ENCODE measurements at places on chromosomes 16 and 17.

DNA sequence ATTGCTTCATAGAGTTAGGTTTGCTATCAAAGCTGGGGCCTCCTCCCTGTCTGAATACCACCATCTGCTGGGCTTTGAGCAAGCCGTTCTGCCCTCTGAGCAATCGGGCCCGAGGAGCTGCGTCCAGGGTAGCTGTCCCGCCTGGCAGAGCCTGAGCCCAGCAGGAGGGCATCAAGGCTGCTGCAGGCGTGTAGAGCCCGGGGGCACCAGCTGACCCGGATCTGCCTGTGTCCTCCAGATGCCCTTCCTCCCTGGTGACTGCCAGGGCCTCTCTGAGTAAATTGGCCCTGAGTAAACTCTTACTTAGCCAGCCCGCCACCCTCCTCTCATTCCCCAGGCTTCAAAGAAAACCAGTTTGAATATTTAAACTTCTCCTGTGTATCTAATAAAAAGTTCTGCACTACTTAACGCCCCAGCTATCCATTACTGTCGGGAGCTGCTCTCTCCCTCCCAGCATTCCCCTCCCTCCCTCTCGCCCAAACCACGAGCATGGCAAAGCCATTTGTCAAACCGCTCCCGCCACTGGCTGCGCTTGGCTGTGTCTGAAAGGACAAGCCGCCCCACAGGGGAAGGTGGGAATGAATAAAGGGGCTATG is 16.4 kb downstream of the CDK5RAP3 start:
- no peak for DNase-seq

GRCh38 chr17:66655861-66656260 is 179.1 kb upstream of the CACNG5 start:
- DNase-seq = no peak

GRCh38 chr16:30902029-30902972 is 5.9 kb downstream of the CTF1 start:
- DNase-seq = no peak

DNA sequence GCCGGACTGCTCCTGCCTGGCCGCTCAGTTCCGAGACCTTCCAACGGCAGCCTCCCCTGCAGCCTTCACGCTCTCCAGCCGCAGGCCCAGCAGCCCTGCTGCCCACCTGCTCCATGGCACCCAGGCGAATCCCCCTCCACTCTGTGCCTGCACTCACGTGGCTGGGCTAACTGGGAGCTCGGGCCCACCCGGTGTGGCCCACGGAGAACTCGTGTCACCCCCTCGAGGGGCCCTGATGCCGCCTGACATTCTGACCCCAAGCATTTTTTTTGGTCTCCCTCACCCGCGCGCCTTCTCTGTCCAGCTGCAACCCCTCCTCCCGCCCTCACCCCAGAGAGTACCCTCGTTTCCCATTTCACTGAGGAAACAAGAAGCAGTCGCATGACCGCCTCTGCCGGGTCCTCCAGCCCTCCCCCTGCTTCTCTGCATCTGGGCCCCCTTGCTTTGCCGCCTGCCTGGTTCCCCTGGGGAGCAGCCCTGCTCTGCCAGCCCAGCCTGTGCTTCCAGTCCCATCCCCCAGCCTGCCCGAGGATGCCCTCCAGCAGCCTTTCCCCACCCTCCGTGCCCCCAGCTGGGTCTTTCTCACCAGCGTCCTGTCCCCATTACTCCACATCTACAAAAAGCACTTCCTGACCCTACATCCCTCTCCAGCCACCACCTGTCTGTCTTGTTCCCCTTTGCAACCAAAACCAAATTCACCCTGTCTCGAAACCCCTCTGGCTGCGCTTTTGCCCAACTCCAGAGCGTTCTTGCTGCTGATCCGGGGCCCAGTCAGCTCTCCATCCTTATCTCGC is 146.4 kb upstream of the CHMP6 start:
- DNase-seq = no peak

DNA sequence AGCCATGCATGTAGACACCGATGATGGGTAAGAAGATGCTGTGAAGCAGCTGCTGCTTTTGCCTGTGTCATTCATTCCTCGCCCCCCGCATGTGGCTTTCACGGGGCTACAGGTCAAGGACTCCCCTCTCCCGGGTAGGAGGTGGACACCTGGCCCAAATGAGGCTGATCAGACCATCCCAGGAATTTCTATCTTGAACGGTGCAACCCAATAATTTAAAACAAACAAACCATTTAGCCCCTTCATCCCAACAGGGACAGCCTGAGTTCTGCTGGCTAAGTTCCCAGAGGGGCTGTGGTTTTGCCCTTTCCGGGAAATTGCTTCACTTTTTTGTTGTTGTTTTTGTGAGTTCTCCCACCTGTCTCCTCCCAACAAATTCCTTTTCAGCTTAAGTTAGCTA is 137.7 kb upstream of the CDH5 start:
- DNase-seq = no peak

- DNase-seq = no peak
Observed at GRCh38 chr17:16493531-16494046, 1.6 kb upstream of the LRRC75A start.

DNA sequence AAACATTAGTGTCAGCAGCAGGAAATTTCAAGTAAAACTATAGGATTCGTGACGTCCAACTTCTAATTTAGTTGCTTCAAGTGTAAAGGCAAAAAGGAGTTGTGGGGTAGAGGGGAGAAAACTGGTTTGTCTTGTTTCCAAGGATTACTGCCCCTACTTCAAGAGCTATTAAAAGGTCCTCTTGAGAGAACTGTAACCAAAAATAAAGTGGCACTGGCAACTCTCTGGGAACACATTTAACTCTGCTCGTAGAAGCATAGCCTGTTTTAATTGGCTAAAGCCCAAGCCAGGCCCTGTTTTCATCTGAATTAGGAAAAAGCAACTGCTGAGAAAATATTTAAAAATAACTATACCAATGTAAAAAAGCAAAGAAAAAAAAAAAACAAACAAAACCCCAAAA is 51.8 kb upstream of the AKAP1 start:
- no peak for DNase-seq

GRCh38 chr17:71735893-71736292 is 384.9 kb upstream of the SOX9 start:
- no peak for DNase-seq

- DNase-seq = no peak
Observed at GRCh38 chr17:19492141-19492540, 41.5 kb upstream of the SLC47A1 start.

- no peak for DNase-seq
Observed at GRCh38 chr16:66651965-66652364, 44.6 kb downstream of the CMTM4 start.

DNA sequence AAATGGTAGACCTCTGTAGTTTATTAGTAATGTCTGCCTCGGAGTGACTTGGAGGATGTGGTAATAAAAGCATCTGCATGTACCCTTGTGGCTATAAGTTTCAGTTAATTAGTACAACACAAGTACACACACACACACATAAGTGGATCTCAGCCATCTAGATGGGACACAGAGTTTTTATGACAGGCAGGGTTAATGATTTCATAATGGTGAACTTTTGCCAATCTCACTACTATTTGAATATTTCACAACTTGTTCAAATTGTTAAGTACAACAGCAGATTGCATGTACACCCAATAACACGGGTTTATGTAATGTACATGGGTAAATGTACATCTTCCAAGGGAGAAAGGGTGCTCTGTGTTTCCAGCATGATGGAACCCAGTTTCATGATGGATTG is 511.3 kb upstream of the HSBP1 start:
- DNase-seq = no peak

GRCh38 chr17:48100591-48101011 is 677 bp downstream of the CBX1 start:
- DNase-seq = no peak

GRCh38 chr17:19271780-19272357 is 34.7 kb downstream of the EPN2 start:
- no peak for DNase-seq

- DNase-seq = no peak
Observed at GRCh38 chr17:80415626-80416137, 715 bp downstream of the ENDOV start.

- DNase-seq = no peak
Observed at GRCh38 chr16:9657641-9658040, 524.6 kb downstream of the GRIN2A start.

DNA sequence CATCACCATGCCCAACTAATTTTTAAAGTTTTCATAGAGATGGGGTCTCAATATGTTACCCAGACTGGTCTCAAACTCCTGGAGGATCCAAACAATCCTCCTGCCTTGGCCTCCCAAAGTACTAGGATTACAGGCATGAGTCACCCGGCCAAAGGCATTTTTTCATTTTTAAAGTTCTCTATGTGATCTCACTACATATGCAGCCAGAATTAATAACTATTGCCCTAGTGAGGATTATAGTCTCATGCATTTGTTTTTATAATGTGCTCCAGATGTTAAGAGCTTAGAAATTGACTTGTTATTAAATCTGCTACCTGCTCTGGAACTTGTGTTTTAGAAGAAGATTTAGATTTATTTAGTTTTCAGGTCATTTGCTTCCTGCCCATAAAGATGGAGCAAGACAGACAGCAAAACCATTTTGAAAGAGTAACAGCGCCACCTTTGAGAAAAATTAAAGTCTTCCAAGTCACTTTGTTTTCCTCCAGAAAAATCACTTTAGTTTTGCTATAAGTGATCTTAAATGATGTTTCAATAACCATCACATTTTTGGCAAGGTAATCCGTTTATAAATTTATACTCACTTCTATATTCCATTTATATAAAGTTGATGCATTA is 79.5 kb downstream of the CA4 start:
- DNase-seq = no peak

DNA sequence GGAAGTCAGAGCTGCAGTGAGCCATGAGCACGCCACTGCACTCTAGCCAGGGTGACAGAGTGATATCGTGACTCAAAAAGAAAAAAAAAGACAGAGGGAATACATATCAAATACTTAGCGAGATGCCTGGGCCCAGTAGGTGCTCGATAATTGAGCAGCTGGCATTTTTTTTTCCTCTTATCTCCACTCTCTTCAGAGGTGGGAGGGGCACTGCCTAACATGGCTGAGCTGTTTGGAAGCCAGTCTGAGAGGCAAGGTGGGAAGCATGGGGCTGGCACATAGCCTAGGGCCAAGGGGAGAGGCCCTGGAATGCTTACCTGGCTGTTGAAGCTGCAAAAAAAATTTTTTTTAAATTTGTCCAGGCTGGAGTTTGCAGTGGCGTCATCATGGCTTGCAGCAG is 38.4 kb downstream of the HIC1 start:
- no peak for DNase-seq

GRCh38 chr17:64156670-64157069 is 26.7 kb upstream of the ERN1 start:
- no peak for DNase-seq

- DNase-seq = no peak
Observed at GRCh38 chr16:35562471-35562870, 2103.1 kb downstream of the TP53TG3F start.

All from stimulated activated CD8-positive, alpha-beta memory T cell treated with anti-CD3 and anti-CD28 coated beads, Interleukin-2, amount 100 ng/mL, for 1 hour (primary cell).